ENCODE measurements at places on chromosomes 16 and 17.

DNA sequence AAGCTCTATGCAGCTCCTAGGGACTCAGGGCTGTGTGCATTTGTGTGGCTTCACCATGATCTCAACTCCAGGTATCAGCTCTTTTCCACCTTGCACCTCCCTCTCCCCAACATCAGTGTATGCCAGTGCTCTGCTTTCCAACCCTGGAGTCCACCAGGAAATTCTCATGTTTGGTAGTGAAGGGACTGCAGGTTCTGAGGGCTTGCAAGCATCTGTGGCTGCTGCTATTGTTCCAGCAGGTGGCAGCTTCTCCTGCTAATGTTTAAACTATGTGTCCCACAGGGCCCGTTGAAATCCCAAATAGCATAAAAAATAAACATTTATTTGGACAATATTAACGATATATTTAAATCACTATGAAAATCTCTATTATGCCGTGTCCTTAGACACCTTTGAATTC, 82.0 kb downstream of the RGS9 start:
- no peak for DNase-seq

DNA sequence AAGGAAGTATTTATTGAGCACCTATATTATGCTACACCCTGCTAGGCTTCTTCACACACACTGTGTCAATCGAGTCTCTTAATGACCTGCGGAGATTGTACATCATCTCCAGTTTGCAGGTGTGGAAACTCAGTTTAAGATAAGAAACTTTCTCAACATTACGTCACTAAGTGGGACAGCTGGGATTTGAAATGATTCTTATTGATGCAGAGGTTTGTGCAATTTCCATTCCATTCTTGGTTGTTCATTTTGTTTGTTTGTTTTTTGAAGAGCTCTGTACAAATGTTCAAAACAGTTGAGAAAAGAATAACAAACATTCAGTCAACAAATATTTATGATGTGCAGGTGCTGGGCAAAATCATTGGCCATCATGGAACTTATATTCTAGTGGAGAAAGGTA, 84.8 kb downstream of the MAP2K6 start:
- DNase-seq: no peak

DNA sequence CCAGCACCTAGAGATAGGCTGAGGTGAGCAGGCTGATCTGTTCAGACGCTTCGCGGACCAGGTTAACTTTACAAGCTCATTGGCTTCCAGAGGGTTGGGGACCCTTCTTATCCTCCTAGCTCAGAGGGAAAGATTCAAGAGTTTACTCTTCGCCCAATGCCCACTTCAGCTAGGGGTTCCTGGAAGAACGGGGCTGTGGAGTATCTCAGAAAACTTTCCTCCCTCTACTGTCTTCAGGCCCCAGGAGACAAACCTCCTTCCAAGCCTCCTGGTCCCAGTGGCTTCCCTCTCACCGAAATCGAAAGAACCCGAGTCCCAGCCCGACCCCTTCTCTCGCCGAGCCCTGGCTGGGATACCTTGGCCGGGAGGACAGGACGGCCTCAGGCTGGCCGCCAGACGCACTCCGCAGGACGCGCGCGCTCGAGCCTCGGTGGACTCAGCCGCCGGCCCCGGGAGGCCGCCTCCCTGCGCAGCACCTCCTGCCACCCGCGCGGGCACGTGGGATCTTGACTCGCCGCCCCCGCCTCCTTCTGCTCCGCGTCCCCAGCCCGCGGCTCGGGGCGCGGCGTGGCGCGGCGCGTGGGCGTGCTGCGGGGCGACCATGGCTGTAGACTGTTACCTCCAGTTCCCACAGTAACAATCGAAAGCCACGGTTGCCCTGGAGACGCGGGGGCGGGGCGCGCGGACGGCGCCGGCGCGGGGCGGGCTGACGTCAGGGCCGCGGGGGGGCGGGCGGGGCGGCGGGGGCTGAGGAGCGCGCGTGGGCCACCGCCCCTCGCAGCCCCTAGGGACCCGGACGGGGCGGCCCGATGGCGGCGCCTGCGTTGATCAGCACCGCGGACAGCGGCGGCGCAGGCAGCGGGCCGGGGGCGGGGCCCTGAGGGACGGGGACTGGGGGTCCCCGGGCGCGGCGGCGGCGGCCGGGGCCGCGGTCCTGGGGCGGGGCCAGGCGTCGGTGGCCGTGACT, 5.3 kb upstream of the HIC1 start:
- peak; percentile 88 for DNase-seq

DNA sequence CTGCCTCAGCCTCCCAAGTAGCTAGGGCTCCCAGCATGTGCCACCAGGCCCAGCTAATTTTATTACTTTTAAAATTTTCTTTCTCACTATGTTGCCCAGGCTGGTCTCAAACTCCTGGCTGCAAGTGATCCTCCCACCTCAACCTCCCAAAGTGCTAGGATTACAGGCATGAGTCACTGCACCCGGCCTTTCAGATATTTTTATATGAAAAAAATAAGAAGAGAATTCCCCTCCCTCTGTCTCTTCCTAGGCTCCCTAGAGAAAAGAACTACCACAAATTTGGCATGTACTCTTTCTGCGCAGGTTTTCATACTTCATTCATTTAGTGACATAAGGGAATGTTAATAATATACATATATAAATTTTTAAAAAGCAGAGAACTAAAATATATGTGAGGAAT, 21.7 kb upstream of the SMURF2 start:
- DNase-seq: no peak

DNA sequence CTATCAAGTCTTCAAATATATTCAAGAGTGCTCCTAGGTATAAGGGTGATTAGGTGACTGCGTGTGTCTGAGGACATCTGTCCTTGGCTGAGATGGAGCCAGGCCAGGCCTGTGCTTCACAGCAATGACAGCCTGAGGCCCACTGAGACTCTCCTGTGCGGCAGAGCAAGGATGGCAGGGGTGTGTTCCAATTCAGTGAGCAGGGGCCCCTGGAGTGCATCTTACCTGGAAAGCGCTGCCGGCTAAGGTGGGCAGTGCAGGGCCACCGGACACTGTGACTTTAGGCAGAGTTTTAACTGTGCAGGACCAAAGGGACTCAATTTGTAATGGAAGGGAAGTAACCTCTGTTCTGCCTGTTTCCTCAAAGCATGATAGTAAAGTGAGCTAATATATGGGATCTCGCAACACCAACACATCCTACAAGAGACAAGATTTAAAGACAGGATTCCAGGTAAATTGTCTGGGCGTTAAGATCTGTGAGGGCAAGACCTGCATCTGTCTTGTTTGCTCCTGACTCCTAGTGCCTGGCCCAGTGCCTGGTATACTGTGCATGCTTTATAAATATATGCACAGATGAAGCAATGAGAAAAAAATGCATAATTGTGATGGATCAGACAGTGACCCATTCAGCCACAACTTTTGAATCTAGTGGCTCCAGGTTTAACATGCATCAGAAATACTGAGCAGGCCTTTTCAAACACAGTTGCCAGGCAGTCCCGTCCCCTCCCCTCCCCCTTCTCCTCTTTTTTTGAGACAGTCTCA, 86.7 kb downstream of the MRC2 start:
- no peak for DNase-seq

DNA sequence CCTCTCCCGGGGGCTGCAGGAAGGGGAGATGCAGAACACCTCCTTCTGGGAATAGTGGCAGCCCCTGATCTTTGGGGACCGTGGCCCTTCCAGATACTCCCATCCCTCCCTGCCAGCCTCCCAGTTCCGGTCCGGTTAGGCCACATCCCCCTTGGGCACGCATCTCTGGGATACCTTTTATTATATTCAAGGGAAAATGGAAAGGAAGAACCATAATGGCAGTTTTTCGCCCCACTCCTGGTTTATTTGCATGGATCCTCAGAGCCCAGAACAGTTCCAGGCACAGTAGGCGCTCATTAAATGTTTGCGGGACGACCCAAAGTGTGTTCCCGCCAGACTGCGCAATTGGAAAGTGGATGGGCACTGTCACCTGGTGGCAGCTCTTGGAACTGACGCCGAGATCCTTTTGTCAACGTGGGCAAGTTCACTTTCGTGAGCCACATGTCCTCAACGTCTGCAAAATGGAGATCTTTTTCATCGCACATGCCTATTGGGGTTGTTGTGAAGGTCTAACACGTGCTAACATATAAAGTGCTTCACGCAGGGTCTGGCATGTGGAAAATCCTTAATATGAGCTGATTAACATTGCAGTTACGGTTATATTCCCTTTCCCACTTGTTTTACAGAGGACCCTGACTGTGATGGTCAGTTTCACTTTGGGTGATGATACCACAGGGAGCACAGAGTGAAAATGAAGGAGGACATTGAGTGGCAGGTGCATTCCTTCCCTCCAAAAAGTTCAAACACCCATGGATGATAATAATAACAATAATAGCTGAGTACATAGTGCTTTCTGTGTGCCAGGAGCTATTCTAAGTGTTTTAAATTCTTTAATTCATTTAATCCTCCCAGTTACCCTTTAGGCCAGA, 1.7 kb upstream of the GPRC5B start:
- DNase-seq: peak; percentile 81

DNA sequence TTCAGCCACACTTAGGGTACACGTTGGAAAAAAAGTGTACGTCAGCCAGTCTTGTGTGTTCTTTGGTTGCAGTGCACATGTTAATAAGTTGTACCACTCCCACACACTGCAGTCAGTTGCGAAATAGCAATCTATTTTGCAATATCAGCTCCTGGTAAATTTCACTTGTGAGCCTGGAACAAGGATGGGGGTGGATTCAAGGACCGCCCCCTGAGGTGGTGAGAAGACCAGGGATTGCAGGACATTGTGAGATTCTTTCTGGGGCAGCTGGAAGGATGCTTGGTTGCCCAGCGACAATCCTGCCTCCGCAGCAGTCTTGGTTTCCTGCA, 78.6 kb upstream of the ZFHX3 start:
- DNase-seq: no peak

- no peak for DNase-seq
These were observed 179.8 kb upstream of the HSBP1 start for GRCh38 chr16:83627996-83628395.

- DNase-seq: no peak
These were observed 30.5 kb downstream of the IQCK start for GRCh38 chr16:19748389-19749168.

DNA sequence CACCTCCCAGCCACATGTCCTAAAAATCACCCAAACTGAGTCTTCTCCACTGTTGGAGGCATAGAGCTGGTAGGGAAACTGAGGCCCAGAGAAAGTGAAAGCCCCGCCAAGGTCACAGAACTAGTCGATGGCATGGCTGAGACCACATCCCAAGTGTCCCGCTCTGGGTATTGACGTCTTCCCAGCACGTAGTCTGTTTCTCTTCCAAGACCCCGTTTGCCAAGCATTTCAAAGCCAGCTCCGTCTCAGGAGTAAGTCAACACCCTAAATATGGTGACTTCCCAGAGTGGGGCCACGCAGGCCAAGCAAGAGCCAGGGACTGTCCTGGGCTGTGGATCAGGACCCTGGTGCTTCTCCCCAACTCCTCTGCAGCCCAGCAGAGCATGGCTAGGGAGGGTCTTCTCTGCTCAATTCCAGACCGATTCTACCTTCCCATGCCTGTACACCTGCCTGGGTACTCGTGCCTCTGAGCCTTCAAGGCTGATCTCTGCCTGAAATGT, 19.7 kb downstream of the PITPNM3 start:
- DNase-seq: no peak

DNA sequence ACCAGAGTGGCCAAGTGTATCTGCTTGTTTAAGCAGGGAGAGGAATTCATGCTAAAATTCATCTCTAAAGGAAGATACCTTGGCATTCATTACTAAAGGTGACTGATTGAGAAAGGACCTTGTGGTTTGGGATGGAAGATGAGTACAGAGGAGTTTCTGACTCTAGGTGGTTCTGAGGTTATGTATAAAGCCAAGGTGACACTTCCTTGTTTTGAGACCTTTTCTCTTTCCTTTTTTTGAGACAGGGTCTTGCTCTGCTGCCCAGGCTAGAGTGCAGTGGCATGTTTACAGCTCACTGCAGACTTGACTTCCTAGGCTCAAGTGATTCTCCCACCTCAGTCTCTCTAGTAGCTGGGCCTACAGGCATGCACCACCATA, 9.1 kb downstream of the ABHD15 start:
- DNase-seq: no peak

GRCh38 chr17:14471052-14471451, 170.2 kb downstream of the HS3ST3B1 start:
- no peak for DNase-seq

GRCh38 chr17:65593855-65594845, 32.7 kb upstream of the AXIN2 start:
- peak; percentile 8 for DNase-seq

DNA sequence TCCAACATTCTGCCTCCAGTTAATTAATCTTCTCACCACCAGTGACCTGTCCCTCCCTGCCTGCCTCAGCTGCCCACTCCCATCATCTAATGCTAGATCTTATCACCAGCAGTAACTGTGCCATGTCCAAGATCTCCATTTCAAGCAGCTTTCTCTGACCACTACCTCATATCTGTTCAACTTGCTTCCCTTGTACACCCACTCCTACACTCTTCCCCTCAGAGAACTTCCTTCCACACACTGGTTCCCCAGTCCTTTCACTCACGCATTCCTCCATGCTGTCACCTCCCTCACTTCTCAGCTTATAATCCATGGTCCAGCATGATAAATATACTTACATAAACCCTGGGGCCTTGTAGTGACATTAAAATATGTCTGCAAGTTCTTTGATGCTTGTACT, 31.8 kb upstream of the DYNLL2 start:
- no peak for DNase-seq

GRCh38 chr16:49682577-49683165, 173.2 kb downstream of the ZNF423 start:
- DNase-seq: no peak

DNA sequence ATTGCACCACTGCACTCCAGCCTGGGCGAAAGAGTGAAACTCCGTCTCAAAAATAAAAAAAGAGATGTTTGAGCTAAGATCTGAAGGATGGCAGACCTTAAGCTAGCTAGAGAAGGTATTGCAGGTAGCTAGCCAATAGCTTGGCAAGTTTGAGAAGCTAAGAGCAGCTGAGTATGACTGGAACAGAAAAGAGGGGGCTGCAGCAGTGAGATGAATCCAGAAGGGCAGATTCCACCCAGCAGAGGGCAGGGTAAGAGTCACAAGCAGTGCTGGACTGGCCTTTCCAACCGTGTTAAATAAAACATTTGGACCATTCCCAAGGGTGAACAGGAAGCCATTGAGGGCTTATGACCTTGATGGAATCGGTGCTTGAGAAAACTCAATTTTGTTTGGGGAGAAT, 5.7 kb upstream of the PHAF1 start:
- DNase-seq: no peak

DNA sequence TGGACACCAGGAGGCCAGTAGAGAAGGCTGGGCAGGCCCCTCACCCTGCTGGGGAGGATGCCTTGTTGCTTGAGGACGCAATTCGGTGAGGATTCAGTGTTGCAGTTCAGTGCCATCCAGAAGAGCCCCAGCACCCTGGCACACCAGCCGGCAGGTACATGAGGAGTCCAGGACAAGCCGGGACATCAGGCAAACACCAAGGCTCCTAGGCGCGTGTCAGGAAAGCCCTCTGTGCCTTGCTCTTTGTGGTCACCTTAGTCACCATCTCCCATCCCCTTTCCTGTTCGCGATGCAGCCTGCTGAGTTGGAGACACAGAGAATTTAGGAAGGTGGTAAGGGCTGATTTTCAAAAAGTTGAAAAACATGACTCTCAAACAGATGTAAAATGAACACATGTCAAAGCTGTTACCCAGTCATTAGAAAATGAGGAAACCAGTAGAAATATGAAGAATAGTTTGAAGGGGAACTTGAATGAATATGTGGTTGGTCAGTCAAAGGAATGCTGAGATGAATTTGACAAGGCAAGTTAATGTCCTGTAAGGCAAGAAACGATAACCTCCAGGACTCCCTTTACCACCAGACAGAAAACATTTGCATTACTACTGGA, 2.3 kb upstream of the NCBP3 start:
- DNase-seq: no peak

- no peak for DNase-seq
These were observed 90.7 kb upstream of the CREBBP start for GRCh38 chr16:3971261-3971660.

Measured in activated naive CD8-positive, alpha-beta T cell treated with anti-CD3 and anti-CD28 coated beads for 36 hours (primary cell).